T-helper 1 cell (primary cell): ENCODE measurements at places on chromosomes 4 and X.

DNA sequence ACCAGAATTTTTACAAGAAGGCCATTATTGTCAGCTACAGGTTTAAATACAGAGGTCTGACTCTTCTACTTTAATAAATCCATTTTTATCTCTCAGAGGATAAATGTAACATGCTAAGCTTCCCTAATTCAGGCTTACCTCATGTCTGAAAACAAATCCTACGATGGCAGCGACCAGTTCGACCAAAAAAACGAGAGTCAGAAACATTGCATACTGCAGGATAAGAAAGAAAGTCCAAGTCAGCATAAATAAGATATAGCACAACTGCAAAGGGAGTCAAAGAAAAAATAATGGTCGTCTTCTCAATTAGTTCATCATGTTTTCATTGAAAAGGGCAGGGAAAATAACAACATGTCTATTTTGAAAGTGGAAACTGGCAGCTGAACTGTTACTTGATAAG, 1.6 kb downstream of the TSPAN6 start:
- no peak for DNase-seq

DNA sequence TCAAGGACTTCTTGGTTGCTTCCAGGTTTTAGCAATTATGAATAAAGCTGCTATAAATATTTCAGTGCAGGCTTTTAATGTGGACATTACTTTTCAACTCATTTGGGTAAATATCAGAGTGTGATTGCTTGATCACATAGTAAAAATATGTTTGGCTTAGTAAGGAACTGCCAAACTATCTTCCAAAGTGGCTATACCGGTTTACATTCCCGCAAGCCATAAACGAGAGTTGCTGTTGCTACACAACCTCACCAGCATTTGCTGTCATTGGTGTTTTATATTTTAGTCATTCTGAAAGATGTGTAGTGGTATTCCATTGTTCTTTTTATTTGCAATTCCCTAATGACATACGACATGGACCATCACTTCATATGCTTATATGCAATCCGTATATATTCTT, 30.9 kb upstream of the SPOCK3 start:
- DNase-seq: no peak

DNA sequence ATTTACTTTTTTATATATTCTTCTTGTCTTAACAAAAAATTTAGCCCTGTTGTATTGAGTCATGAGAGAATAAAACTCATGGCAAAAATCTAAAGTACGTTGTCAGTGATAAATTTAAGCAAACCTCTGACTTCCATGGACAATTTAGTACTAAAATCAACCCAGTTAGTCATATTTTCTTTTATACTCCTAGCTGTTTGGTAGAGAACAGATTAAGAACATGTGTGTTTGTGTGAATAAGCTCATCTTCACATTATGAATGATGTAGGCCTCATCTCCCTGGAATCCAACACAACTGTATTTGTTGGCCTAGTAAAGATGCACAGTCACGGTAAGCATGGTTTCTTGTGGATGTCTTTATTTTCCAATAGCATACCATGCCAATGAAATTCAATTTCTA, 40.8 kb upstream of the FAM47B start:
- DNase-seq: no peak

DNA sequence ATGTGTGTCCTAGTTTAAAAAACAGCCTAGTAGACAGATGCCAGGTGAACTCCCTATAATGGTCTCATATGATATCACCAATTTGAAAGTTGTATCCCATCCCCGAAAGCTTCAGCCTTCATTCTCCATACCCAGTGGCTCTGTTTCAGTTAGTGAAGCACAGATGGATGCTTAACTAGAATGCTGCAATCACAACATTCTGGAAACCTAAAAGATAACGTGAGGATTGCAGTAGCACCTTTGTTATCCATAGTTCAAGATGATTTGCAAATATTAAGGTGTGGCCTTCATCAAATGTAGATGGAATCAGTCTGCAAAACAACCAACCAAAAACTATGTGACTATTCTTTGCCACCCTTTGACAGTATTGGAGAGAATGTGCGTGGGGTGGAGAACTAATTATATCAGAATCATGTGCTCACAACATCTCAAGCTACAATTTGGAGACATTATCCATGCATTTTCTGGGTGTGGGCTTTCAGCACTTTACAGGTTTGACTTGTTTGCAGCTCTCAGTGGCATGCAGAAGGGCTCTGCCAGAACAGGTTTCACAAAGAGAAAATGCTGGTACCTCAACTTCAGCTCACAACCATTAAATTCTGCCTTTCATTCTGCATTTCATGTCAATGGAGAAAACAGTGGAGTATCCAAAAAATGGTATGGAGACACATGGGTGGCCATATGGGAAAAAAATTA, 18.3 kb upstream of the PPID start:
- no peak for DNase-seq

GRCh38 chr4:79528241-79528706, 120.2 kb upstream of the GK2 start:
- DNase-seq: no peak

DNA sequence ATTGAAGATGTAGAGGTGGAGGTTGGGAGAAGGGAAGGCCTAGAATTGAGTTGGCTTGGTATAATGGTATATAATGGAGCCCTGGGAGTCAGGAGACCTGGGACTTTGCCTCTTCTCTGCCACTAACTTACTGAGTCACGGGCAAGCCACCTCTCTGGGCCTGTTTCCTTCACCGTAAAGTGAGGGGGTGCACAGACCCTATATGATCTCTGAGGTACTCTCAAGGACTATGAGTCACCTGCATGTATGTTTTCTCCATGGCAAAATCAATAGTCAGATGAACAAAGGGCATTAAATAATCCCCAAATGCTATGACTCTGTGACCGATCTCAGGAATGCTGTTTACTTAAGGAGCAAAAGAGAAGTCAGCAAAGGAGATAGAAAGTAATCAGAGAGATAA, 5.1 kb downstream of the P2RY4 start:
- no peak for DNase-seq

- no peak for DNase-seq
Observed at GRCh38 chr4:637536-638280, 12.3 kb downstream of the PDE6B start.

DNA sequence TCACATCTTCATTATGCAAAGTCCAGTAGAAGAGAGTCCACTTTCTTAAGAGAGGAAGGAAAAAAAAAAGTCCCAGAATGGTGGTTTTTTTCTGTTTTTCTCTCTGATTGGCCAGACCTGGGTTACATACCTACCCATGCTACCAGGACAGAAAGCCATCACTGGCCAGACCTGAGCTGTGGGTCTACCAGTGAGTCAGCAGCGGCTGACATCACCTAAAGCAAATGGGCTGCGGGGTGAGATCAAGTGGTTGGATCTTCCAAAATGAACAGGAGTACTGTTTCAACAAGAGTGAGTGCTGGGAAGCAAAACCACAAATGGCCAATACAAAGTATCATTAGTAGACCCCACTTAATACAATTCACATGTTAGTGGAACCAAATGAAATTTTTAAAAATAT, 1.6 kb upstream of the NDST3 start:
- DNase-seq: no peak

GRCh38 chr4:121706595-121707021, 9.8 kb upstream of the ANXA5 start:
- DNase-seq: no peak

DNA sequence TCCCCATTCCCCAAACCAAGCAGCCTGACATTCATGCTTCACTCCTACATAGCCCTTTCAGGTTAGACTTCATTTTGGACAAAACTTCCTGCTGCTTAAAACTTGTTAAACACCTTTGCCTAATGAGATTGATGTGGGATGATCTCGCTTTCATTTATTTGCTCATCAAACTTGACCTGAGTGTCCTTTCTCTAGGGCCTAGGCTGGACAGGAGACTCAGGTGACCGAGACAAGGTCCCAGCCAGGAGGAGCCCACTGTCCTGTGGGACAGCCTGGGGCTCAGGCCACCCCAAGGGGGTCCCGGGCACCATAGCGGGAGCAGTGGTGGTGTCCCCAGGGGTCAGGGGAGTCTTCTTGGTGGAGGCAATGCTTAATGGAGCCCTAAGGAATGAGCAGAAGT, 23.7 kb upstream of the PSAPL1 start:
- no peak for DNase-seq

DNA sequence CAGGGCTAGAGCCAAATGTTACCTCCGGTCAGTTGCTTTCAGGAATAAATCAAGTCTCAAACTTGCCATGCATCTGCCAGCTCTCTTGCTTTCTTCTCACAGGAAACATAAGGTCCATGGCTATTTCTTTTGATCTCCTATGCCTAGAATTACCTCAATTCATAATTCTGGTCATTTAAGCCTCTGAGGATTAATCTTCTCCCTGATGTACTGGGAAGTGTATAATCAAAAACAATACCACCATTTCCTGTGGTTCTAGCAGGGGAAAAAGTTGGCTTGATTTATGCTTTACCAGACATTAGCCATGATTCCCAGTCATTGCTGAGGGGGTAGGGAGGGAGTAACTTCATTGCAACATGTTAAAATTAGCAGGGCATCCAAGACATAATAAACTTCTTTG, 268.7 kb upstream of the EMCN start:
- DNase-seq: no peak

- no peak for DNase-seq
Observed at GRCh38 chr4:2927696-2928075, 35.5 kb downstream of the NOP14 start.

DNA sequence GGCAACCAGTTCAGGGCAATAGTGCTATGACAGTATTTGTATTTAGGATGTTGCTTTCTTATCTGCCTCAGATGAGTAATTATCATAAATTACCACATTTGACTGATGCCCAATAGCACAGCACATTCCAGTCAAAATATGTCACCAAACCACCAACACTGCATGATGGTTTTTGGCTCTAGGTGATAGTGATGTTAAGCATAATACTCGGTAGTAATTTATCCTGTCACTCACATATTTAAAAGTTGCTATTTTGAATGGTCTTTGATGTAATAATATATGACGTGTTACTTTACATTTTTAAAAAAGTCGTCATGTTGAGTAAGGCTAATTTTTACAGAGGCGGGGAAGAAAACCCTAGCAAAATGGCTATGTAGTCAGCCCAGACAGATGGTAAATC, 42.5 kb downstream of the UNC5C start:
- DNase-seq: no peak

DNA sequence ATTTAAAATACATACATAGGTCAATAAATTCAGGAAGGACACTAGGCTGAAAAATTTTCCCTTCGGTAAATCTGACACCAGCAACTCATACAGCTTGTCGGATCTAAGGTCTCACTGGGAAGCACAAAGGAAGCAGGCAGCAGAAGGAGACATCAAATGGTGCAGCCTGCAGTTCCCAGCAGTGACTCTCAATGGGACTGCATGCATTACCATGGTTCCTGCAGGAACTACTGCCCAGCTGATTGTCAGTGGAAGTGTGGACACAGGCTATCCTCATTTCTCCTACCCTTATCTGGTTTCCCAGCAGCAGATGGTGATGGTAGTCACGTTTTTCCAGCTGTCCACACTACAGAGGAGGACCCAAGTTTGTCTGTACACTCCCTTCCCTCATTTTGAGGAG, 113.3 kb downstream of the PPP1R2C start:
- DNase-seq: no peak

GRCh38 chr4:147339100-147339499, 141.8 kb upstream of the EDNRA start:
- DNase-seq: no peak

DNA sequence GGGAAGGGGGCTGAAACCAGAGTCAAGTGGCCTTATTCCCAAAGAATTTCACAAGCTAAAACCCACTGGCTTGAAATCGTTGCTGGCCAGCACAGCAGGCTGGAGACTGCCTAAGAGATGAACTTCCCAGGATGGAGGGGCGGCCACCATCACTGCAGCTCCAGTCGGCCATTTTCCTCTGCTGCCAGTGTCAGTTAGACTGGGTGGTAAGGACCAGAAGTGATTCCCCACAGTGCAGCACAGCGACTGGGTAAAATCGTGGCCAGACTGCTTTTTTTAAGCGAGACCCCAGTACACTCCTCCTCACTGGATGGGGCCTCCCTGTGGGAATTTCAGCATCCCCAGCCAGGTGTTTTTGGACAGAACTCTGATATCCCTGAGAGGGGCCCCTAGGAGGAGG, 428.0 kb downstream of the SPIN4 start:
- DNase-seq: no peak
